Jurkat, Clone E6-1 (cell line): ENCODE measurements at places on chromosomes 6 and 20.

- DNase-seq, result no peak
These were observed 118.8 kb downstream of the COL19A1 start for GRCh38 chr6:69985180-69985579.

- DNase-seq, result peak; percentile 71
These were observed 10.9 kb upstream of the BCKDHB start for GRCh38 chr6:80095600-80095999.

- DNase-seq, result no peak
These were observed 89.6 kb downstream of the AIG1 start for GRCh38 chr6:143150281-143150680.

- no peak for DNase-seq
These were observed 129.0 kb upstream of the THEMIS start for GRCh38 chr6:128029826-128030225.

- DNase-seq, result no peak
These were observed 502 bp upstream of the HTR1E start for GRCh38 chr6:86936834-86937218.
